Ecto neural progenitor cell (in vitro differentiated cells): ENCODE measurements at places on chromosomes 2 and 18.
A peak's percentile ranks its signal among the peaks of the same experiment; 100 is the strongest.

DNA sequence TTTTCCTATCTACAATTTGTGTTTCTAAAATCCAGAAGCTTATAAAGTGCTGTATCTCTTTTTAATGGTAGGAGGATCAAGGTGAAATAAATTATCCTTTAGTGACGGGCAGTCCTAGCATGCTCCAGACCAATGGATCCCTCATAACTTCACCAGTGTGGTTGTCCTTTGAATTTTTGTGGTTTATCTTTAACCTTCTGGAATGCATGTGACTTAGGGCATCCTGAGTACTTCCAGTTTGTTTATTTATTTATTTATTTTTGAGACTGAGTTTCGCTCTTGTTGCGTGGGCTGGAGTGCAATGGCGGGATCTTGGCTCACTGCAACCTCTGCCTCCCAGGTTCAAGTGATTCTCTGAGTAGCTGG lies 40.4 kb downstream of the NUP35 start:
- DNase-seq, result no peak

GRCh38 chr2:119749477-119750012 lies 10.2 kb upstream of the PTPN4 start:
- DNase-seq, result no peak

GRCh38 chr2:118539290-118539689 lies 308.2 kb downstream of the EN1 start:
- DNase-seq, result peak; percentile 49

- DNase-seq, result peak; percentile 95
Observed at GRCh38 chr2:61694312-61695274, 156.4 kb upstream of the XPO1 start.

GRCh38 chr2:200797242-200797770 lies 14.4 kb upstream of the BZW1 start:
- no peak for DNase-seq

DNA sequence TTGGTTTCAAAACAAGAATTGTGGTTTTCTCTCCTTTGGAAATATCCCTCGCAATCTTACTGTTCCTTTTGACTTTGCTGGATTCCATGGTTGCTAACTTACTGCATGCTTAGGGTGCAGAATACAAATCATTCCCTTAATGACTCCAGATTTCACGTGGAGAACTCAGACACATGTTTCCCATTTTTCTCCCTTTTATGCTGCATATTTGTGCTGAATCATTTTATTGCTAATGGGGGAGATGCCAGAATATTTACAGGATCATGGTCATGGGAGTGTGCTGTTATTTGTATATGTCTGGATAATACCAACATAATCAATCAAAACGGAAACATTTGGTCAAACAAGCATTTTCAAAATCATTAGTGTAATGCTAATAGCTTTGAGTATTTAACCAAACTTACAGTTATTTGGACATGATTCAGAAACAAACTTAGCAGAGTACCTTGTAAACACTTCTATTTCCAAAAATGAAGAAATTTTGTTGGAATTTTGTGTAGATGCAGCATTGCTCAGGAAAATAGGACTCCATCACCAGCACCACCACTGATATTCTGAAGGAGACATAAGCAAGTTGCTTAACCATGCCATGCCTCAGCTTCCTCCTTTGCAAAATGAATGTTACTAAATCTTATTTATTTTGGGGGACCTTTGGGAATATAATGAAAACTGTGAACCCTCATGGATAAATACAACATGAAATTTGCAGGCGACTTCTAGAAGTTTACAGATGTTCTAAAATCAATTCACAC lies 122.5 kb upstream of the RND3 start:
- no peak for DNase-seq

DNA sequence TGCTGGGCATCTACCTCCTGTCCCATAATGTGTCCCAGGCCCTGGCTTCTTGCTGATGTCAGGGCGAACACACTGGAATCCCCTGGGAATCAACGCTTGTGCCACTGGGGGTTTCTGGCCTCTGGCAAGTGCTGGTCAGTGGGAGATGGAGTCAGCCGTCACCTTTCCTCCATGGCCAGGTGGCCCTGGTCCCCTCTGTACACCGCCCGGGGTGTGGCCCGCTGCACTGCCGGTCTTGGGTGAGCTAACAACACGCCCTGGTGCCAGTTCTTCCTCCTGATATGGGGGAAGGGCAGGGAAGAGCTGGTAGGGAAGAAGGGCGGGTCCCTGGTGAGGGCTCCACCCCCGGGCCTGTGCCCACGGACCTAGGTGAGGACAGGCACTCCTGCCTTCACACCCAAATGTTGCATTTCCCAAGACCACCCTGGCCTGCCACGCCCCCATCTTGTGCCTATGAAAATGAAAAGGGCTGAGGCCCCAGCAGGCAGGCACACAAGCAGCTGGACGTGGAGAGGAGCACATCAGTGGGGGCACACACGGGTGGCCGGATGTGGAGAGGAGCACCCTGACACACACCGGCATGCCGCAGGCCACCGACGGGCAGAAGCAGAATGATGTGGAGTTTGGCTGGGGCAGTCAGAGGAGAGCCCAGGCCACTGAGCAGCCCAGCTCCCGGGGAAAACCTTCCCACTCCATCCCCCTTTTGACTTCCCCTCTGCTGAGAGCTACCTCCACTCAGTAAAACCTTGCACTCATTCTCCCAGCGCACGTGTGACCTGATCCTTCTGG lies 140.5 kb downstream of the ASB1 start:
- no peak for DNase-seq

DNA sequence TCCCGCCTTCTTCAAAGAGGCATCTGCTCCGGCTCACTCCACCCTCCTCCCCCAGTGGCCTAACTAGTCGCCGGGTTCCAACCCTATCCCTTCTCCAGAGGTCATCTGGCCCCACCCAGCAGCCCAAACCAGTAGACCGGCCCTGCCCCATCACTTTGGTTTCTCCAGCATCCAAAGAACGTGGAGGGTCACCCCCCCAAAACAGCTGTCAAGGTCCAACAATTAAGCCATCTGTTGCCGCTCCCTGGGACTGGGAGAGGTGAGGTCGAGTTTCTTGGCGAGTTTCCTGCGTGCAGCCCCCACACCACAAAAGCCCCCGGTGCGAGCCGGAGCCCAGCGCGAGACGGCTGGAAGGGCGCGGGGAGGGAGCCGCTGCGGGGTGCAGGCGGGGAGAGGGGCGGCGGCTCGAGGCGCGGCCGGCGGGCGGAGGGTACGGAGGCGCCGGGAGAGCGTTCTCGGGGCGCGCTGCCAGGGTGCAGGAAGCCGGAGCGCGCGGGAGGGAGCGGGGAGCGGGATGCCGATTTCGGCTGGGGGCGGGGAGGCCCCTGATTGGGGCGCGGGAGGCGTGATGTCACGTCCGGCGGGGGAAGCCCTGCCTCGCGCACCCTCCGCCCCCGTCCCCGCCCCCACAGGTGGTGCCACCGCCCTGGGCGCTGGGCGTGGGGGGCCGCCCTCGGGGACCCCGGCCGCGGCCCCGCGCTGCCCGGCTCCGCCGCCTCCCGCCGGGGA lies 571 bp upstream of the GPC1 start:
- DNase-seq, result peak; percentile 94

- no peak for DNase-seq
Observed at GRCh38 chr2:26735097-26735496, 29.0 kb upstream of the SLC35F6 start.

GRCh38 chr2:58899692-58900091 lies 658.6 kb upstream of the FANCL start:
- DNase-seq, result no peak
